Neural crest cell (in vitro differentiated cells): ENCODE measurements at places on chromosomes 4 and X. TPM values are rescaled to one million over a fixed set of nuclear protein-coding genes. Genes with fewer than 3 reads are reported as not detected.

DNA sequence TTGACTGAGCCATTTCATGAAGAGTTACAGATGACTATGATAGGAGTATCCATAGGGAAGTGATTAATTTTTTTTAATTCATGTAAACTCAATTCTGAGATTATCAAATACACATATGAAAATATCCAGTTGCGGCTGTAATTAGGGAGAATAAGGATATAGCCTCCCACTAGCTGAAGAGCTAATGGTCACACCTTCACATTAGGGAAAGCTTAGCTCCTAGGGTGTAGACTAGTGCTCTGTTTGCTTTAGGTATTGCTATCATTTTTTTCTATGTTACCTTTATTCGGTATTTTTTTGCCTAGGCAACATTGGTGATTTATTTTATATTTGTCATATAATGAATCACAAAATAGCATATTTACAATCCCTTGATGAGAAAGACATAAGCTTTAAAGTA, 39.6 kb upstream of the EPGN start:
- no peaks in the 10 kb centered on the region for H3K27me3 ChIP-seq

DNA sequence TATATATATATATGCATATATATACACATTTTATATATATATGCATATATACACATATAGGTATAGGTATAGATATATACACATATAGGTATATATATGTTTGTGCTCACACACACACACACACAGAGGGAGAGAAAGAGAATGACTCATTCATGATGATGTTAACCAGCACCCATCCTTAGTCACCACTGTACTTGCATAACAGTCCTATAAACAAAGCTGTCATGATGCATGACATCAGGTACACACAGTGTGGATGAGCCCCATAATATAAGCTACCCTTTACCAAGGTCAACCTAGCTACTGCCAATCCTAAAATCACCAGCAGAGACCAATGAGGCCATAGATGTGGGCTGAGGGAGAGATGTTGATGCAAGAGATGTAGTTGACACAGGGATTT, 1408.0 kb downstream of the RAPGEF2 start:
- H3K4me1 ChIP-seq: no peaks in the 10 kb centered on the region
- H3K36me3 ChIP-seq: no peaks in the 10 kb centered on the region
- H3K4me3 ChIP-seq: no peak overlapping the region
- no peak for DNase-seq
- H3K27ac ChIP-seq: no peak overlapping the region

GRCh38 chr4:2786152-2786671, 6.7 kb upstream of the SH3BP2 start:
- no peak for DNase-seq
- no peak overlapping the region for H3K4me3 ChIP-seq
- H3K36me3 ChIP-seq: no peaks in the 10 kb centered on the region

The PABPC1L2A gene
- 0.23 and 0.39 TPM in 2 replicates for total RNA-seq

DNA sequence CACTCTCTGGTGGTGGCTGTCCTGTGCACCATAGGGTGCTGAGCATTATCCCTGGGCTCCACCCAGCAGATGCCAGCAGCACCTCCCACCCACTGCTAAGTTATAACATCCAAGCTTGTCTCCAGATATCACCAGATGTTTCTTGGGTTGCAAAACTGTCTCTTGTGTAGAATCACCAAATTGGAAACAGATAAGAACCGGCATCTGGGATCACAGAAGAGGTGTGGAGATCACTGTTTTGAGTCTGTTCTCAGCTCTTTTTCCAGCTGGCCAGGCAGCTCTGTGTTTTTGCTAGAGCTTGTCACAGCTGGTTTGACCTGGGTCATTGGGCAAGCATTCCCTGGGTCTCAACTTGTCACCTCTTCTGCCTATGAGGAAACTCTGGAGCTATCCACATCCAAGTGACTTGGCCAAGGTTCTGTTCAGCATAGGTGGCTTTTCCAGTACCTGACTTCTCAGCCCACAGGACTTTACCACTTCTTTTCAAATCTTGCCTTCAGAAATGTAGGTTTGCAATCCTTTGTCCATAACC, 15.3 kb upstream of the PUDP start:
- no peak overlapping the region for H3K27ac ChIP-seq
- H3K27me3 ChIP-seq: no peaks in the 10 kb centered on the region
- H3K36me3 ChIP-seq: no peaks in the 10 kb centered on the region
- peaks cover 9% of the 10 kb centered on the region for H3K4me1 ChIP-seq
- no peak for DNase-seq

The XAGE1A gene
- total RNA-seq: not detected in 2 replicates

DNA sequence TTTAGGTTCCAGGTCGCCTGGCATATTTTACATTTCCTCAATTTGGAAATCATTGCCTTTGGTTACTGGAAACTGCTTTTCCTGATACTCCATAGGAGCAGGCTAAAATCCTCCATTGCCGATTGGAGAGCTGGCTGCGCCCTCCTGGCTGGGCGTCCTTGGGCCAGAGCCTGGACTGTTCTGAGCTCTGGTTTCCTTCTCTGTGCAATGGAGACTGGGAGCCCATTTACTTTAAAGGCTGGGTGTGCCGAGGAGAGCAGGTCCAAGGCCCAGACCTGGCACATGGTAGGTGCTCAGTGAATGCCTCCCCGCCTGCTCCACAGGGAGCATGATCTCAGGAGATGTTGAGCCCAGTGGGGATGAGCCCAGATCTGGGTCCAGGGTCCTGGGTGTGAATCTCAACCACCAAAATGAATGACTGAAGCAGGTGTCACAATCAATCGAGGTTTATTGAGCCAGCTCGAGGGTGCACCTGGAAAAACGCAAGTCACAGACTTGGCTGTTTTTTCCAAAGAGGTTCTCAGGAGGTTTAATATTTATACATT, 50.0 kb downstream of the EVC start:
- peaks cover 10% of the 10 kb centered on the region for H3K36me3 ChIP-seq
- no peaks in the 10 kb centered on the region for H3K27me3 ChIP-seq
- H3K27ac ChIP-seq: peak overlapping the region; percentile 43
- H3K4me1 ChIP-seq: no peaks in the 10 kb centered on the region
- no peak for DNase-seq

The SRP72 gene
- total RNA-seq: 169 and 172 TPM in 2 replicates

DNA sequence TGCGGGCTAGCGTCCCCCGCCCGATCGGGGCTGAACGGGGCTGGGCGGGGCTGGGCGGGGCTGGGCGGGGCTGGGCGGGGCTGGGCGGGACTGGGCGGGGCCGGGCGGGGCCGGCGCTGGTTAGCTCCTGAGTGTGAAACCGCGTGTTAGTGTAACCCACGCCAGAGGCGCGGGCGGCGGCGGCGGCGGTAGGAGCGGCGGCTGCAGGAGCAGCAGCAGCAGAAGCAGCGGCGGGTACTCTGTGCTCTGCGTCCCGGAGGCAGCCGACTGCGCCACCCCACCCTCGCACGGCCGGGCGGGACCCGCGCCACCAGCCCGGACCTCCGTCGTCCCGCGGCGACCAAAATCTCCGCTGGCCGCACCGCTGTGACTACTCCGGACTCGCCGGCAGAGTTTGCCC, 128.1 kb downstream of the LAS1L start:
- no peak overlapping the region for H3K27ac ChIP-seq
- DNase-seq: no peak
- H3K4me3 ChIP-seq: no peak overlapping the region
- no peaks in the 10 kb centered on the region for H3K4me1 ChIP-seq

GRCh38 chr4:184544788-184545409, 70.5 kb upstream of the IRF2 start:
- peaks cover 12% of the 10 kb centered on the region for H3K4me1 ChIP-seq
- no peaks in the 10 kb centered on the region for H3K27me3 ChIP-seq
- H3K36me3 ChIP-seq: no peaks in the 10 kb centered on the region
- no peak for DNase-seq

The MAB21L2 gene
- total RNA-seq: 3.3 and 3.5 TPM in 2 replicates

The MAGEA9B gene
- not detected in 2 replicates for total RNA-seq

GRCh38 chr4:185272245-185272644, 62.8 kb downstream of the SNX25 start:
- DNase-seq: no peak
- H3K4me3 ChIP-seq: no peak overlapping the region
- peak overlapping the region; percentile 83 for H3K27ac ChIP-seq
- H3K4me1 ChIP-seq: no peaks in the 10 kb centered on the region
- peaks cover 6% of the 10 kb centered on the region for H3K36me3 ChIP-seq
